ENCODE measurements at places on chromosomes 7 and 10.
A peak's percentile ranks its signal among the peaks of the same experiment; 100 is the strongest.

GRCh38 chr7:44853391-44853790 is 5.5 kb upstream of the H2AZ2 start:
- DNase-seq: no peak

DNA sequence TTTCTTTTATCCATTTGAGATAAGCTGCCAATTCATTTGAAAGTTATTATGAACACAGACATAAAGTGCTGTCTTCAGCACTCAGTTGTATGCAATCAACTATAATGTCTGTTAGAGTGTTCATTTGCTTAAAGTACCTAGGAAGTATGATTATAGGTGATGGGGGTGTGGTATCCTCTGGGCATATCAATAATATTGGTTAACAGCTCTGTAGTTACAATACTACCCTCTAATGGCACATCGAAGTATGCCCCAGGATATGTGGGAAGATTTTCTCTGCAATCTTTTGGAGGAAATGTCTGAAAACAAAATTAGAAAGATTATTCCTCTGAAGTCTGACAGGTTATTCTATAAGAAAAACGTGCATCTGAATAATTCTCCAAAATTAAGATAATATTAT is 429.7 kb downstream of the ARL4A start:
- peak; percentile 5 for DNase-seq

GRCh38 chr10:123102673-123103072 is 33.1 kb upstream of the HMX3 start:
- no peak for DNase-seq

- DNase-seq: no peak
These were observed 25.7 kb downstream of the C7orf25 start for GRCh38 chr7:42886129-42886528.

DNA sequence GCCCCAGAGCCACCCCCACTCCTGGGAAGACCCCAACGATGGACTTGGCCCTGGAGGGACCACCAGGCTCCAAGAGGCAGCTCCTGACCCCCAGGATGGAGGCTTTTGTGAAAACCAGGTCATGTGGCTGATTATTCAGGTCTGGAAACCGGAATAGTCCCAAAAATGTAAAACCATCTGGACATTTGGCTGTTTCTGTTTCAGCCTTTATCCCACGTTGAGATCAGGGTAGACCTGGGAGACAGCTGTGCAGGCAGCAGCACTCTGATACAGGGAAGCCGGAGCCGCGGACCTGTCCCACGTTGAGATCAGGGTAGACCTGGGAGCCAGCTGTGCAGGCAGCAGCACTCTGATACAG is 7.1 kb upstream of the ADGRA1 start:
- no peak for DNase-seq

- DNase-seq: no peak
These were observed 337.5 kb downstream of the RPS24 start for GRCh38 chr10:78371136-78371535.

GRCh38 chr10:87850742-87851205 is 12.6 kb downstream of the KLLN start:
- no peak for DNase-seq

DNA sequence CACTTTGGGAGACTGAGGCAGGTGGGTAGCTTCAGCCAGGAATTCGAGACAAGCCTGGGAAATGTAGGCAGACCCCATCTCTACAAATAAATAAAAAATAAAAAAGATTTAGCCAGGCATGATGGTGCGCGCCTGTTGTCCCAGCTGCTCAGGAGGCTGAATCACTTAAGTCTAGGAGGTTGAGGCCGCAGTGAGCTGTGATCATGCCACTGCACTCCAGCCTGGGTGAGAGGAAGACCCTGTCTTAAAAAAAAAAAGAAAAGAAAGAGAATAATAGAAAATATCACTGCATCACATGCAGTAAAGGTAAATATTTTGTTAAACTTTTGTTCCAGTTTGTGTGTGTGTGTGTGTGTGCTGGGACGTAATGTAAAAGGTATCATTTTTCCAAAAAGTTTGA is 3.0 kb downstream of the STRIP2 start:
- DNase-seq: no peak

DNA sequence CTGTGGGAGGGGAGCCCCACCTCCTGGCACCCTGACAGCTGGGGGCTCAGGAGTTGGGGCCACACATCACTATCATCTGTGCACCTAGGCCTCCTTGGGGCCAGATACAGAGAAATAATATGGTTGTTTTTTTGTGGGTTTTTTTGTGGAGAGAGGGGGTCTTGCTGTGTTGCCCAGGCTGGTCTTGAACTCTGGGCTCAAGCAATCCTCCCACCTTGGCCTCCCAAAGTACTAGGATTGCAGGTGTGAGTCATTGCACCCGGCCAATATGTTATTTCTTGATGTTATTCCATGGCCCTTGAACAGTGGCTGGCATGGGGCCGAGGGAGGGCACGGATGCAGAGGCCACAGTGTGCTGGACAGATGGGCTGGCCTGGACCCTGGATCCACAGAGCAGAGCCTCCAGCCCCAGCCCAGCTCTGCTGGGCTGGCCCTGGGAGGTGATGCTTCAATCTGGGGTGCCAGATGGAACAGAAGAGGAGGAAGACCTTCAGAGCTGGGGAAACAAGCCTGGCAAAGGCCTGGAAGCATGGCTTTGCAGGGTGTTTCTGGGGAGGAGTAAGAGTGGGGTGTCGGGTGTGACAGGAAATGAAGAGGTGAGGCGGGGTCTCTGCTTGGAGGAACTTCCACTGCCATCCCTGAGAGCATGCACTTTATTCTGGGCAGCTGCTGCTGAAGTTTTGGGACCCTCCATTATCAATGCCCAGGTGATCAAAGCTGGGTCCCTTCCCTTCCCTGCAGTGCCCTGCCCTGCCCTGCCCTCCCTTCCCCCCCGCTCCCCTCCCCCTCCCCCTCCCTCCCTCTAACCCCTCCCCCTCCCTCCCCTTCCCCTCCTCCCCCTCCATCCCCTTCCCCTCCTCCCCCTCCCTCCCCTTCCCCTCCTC is 3.7 kb upstream of the FZD9 start:
- DNase-seq: no peak

GRCh38 chr10:127880557-127880956 is 12.2 kb downstream of the CLRN3 start:
- DNase-seq: no peak

DNA sequence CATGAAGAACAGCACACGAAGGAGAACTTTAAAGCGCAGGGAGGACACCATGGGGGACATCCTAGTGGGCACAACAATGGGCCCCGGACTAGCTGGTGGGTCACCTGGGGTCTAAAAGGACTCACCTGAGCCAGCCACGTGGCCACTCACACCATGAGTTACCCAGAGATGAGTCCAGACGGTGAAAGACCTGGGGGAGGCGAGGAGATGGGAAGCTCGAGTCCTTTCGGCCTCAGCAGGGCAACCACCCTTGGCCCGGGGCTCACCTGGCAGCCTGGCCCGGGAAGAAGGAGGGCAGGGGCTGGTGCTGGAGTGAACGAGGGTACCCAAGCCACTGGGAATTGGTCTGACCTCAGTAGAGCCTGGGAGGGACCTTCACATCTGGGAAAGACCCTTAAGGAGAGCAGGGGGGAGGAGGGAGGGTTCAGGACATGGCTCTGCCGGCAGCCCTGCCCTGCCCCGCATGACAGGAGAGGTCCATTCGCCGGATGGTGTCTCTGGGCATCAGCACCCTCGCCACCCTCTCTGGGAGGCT is 5.7 kb downstream of the GIGYF1 start:
- no peak for DNase-seq

- DNase-seq: no peak
These were observed 5.1 kb upstream of the EMX2 start for GRCh38 chr10:117537436-117537903.
